ENCODE measurements at places on chromosomes 7 and 10. TPM values are rescaled to one million over a fixed set of nuclear protein-coding genes. Genes with fewer than 3 reads are reported as not detected.

CDK13 gene
- 91.2 TPM for total RNA-seq

CTAGE4 gene
- total RNA-seq: 1.9 TPM

TMEM139 gene
- not detected for total RNA-seq

KCND2 gene
- 0.65 TPM for total RNA-seq

VPS50 gene
- 36.0 TPM for total RNA-seq
